ENCODE measurements at places on chromosomes 2 and 18.

- no peak for DNase-seq
Measured at GRCh38 chr18:44149706-44150105, 531.0 kb upstream of the SETBP1 start.

- no peak for DNase-seq
Measured at GRCh38 chr2:105917688-105918087, 173.0 kb downstream of the NCK2 start.

GRCh38 chr18:11757084-11757590 lies 68.1 kb downstream of the GNAL start:
- no peak for DNase-seq

DNA sequence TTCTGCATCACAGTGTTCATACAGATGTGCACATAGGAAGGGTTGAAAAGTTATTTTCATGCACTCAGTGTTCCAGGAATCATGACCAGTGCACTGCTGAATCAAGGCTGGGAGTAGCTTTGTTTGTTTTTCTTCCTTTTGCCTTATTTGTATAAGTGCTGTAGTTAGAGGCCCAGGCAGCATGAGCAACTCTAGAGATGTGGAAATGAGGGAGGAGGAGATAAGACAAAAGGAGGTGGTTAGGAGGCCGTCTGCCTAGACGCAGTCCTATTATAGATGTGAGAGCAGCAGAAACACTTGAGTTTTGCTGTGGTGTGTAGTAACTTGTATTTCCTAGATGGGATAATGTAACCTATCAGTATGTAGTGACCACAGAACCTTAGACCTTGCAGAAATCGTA lies 264.3 kb upstream of the RASGRP3 start:
- no peak for DNase-seq

DNA sequence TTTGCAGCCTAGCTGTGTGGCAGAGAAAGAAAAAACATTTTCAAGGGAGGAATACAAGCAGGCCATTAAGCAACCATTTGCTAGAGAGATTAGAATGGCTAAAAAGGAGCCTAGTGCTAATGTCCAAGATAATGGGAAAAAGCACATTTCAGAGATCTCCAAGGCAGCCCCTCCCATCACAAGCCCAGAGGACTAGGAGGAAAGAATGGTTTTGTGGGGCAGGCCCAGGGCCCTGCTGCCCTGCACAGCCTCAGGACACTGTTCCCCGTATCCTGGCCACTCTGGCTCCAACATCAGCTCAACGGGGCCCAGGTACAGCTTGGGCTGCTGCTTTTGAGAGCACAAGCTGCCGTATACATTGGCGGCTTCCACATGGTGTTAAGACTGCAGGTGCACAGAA lies 16.5 kb upstream of the GBX2 start:
- no peak for DNase-seq

GRCh38 chr2:26479789-26480565 lies 2.1 kb upstream of the OTOF start:
- DNase-seq = no peak

GRCh38 chr2:22991844-22992243 lies 393.1 kb upstream of the KLHL29 start:
- no peak for DNase-seq

Measured in hippocampal formation (tissue), 2 donors.